ENCODE measurements at places on chromosomes 16 and 17. TPM values are rescaled to one million over a fixed set of nuclear protein-coding genes. Genes with fewer than 3 reads are reported as not detected.

PRAC2 gene
- not detected for total RNA-seq

CSF3 gene
- total RNA-seq = not detected

HSD17B2 gene
- not detected for total RNA-seq

TAC4 gene
- not detected for total RNA-seq

TBC1D3I gene
- total RNA-seq = not detected

ZCCHC14 gene
- 5.5 TPM for total RNA-seq

TNFRSF13B gene
- 0.31 TPM for total RNA-seq

C17orf113 gene
- 0.23 TPM for total RNA-seq

SEPTIN1 gene
- total RNA-seq = 162 TPM

- DNase-seq = no peak
- peaks cover 46% of the 10 kb centered on the region for H3K4me1 ChIP-seq
- peaks cover 57% of the 10 kb centered on the region for H3K36me3 ChIP-seq
These were observed 4.1 kb downstream of the PDF start for GRCh38 chr16:69326172-69326873.

GRCh38 chr17:32558997-32559650 lies 72.3 kb downstream of the CDK5R1 start:
- no peaks in the 10 kb centered on the region for H3K36me3 ChIP-seq
- H3K27me3 ChIP-seq = no peaks in the 10 kb centered on the region
- H3K27ac ChIP-seq = no peak overlapping the region
- H3K4me3 ChIP-seq = no peak overlapping the region
- peaks cover 33% of the 10 kb centered on the region for H3K4me1 ChIP-seq

- H3K4me3 ChIP-seq = no peak overlapping the region
- peaks cover 24% of the 10 kb centered on the region for H3K4me1 ChIP-seq
- H3K27me3 ChIP-seq = no peaks in the 10 kb centered on the region
- no peak overlapping the region for H3K27ac ChIP-seq
- no peak for DNase-seq
These were observed 47.9 kb downstream of the TOM1L2 start for GRCh38 chr17:17924131-17924856.

DNA sequence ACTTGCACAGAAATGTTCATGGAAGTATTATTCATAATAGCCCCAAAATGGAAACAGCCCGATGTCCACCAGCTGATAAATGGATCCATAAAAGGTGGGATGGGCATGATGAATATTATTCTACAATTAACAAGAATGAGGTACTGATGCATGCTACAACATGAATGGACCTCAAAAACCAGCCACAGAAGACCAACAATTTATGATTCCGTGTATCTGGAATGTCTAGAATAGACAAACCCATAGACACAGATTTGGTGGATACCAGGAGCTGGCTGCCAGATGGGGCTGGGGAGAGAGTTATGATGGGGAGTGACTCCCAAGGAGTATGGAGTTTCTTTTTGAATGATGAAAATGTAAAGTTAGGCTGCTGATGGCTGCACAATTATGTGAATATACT lies 10.8 kb upstream of the NAGLU start:
- peaks cover 2% of the 10 kb centered on the region for H3K36me3 ChIP-seq
- no peak overlapping the region for H3K27ac ChIP-seq
- H3K27me3 ChIP-seq = no peaks in the 10 kb centered on the region

GRCh38 chr17:59428916-59429485 lies 97.5 kb downstream of the YPEL2 start:
- peaks cover 3% of the 10 kb centered on the region for H3K36me3 ChIP-seq
- DNase-seq = no peak
- no peaks in the 10 kb centered on the region for H3K27me3 ChIP-seq
- no peak overlapping the region for H3K4me3 ChIP-seq
- peaks cover 21% of the 10 kb centered on the region for H3K4me1 ChIP-seq

- H3K4me3 ChIP-seq = peak overlapping the region; percentile 48
- no peak for DNase-seq
- no peaks in the 10 kb centered on the region for H3K36me3 ChIP-seq
- peaks cover 7% of the 10 kb centered on the region for H3K4me1 ChIP-seq
- H3K27ac ChIP-seq = no peak overlapping the region
These were observed 57.7 kb downstream of the TMEM132E start for GRCh38 chr17:34637041-34637547.

DNA sequence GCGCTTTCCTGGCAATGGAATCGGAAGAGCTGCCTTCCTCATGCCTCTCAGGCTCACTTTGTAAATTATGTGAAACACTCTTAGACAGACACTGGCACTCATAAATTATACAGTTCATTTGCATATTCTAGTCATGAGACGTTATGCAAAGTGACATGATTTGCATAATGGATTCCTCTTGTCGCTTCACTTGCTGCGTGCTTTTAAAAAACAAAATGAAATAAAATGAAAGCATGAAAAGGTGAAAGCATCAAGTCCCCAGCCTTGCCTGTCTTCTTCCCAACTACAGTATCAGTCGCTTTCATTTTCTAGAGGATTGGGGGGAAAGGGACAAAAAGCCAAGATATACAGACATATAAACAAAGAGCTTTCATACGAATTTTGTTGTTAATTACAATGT lies 252.8 kb upstream of the PMFBP1 start:
- no peaks in the 10 kb centered on the region for H3K27me3 ChIP-seq
- H3K4me3 ChIP-seq = no peak overlapping the region
- no peaks in the 10 kb centered on the region for H3K4me1 ChIP-seq
- H3K36me3 ChIP-seq = peaks cover 24% of the 10 kb centered on the region
- H3K27ac ChIP-seq = no peak overlapping the region
- no peak for DNase-seq

DNA sequence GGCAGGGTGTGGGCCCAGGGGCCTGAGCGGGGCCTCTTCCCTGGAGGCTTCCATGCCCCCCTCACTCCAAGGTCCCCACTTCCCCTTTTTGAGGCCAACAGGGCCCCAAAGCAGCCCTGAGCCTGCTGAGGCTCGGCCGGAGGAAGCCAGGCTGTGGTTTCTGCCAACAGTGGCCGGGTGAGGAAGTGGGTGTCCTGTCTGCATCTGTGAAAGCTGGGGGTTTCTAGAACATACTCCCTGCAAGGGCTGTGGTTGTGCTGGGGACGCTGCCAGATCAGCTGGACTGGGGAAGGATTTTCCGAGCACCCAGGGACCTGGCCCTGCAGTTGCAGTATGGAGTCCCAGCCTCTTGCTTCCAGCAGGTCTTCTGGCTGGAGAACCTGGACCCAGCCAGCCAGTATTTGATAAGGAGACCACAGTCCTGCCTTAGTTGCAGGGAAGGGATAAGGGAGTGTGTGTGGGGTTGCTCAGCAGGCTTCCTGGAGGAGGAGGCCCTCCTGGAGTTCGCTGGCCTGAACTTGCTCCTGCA lies 15.7 kb downstream of the ADCY7 start:
- H3K4me3 ChIP-seq = peak overlapping the region; percentile 50
- peaks cover 78% of the 10 kb centered on the region for H3K4me1 ChIP-seq
- no peaks in the 10 kb centered on the region for H3K27me3 ChIP-seq

- H3K36me3 ChIP-seq = peaks cover 18% of the 10 kb centered on the region
- peaks cover 26% of the 10 kb centered on the region for H3K4me1 ChIP-seq
- peak; percentile 77 for DNase-seq
These were observed 517 bp downstream of the RUNDC1 start for GRCh38 chr17:42980766-42981397.

DNA sequence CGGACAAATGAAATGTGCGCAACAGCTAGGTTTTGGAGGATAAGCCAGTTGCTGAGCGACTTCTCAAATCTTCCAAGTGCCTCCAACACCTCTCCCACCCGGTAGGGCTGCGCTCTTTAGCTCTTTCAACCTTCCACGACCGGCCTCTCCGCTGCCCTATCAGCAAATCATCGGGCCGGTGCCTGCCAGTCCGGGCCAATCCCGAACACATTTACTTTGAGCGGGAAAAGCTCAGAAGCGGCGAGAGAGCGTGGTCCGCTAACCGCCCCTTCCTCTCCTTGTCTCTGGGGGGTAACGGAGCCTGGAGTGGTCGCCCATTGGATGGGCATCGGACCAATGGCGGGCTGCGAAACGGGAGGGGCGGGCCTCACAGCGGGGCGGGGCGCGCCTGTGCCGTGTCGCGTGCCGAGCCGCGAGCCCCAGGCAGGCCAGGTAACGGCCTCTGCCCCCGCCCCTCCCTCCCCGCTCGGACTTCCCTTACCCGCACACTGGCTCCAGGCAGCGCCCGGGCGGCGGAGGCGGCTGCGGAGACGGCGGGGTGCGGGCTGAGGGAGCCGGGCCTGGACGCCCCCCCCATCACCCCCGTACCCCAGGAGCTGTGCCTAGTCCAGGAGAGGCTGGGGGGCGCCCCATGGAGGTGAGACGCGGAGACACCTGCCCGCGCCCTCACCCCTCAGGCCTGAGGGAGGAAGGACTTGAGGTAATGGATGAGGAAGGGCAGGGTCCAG lies at the start of gene MEIOC:
Gene MEIOC (plus strand): TSS at position 486 of the 728 bp plus-strand sequence. CDS start 146 bp downstream, at position 632.
- H3K27ac ChIP-seq = no peak within 1 kb of the TSS
- DNase-seq = peak; percentile 48
- H3K27me3 ChIP-seq = peaks cover 53% of the 10 kb centered on the region
- H3K4me1 ChIP-seq = peaks cover 5% of the 10 kb centered on the region

DNA sequence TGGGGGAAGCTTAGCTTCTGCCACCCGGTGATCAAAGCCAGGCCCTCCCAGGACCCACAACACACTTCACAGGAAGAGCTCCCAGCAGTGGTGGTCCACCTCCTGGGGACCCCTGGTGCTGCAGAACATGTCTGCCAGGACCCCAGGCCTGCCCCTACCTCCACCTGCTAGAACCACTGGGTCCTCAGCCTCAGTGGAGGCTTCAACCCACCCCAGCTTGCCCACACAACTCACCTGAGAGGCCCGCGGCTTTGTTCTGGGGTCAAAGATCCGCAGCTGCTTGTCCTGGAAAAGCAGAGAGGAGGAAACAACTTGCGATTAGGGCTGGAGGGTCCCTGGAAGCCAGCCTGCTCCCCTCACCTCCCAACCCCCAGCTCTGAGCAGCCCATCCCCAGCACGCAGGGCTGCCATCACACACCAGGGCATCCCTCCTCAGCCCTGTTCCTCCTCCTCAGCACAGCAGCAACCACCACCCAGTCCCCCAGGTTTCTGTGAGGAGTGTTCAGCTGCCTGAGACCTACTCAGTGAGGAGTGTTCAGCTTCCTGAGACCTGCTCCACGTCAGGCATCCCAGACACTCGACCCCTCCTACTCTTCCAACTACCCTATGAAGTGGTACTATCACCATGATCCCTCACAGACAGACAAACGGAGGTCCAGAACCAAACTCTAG lies 21.2 kb downstream of the CORO7 start:
- no peak overlapping the region for H3K4me3 ChIP-seq
- H3K4me1 ChIP-seq = peaks cover 2% of the 10 kb centered on the region
- DNase-seq = no peak
- peaks cover 11% of the 10 kb centered on the region for H3K36me3 ChIP-seq

GRCh38 chr16:28042811-28043210 lies 20.7 kb downstream of the GSG1L start:
- H3K27me3 ChIP-seq = peaks cover 7% of the 10 kb centered on the region
- H3K4me1 ChIP-seq = no peaks in the 10 kb centered on the region
- H3K4me3 ChIP-seq = no peak overlapping the region
- no peaks in the 10 kb centered on the region for H3K36me3 ChIP-seq
- H3K27ac ChIP-seq = no peak overlapping the region

- H3K4me3 ChIP-seq = no peak overlapping the region
- peaks cover 44% of the 10 kb centered on the region for H3K27me3 ChIP-seq
- no peak for DNase-seq
- H3K27ac ChIP-seq = no peak overlapping the region
These were observed 3.4 kb downstream of the CHST6 start for GRCh38 chr16:75491876-75492275.

- H3K4me3 ChIP-seq = no peak overlapping the region
- H3K36me3 ChIP-seq = no peaks in the 10 kb centered on the region
- H3K27me3 ChIP-seq = peaks cover 32% of the 10 kb centered on the region
- no peak overlapping the region for H3K27ac ChIP-seq
- no peak for DNase-seq
These were observed 839 bp upstream of the METRN start for GRCh38 chr16:714079-714478.

- no peak for DNase-seq
- no peak overlapping the region for H3K4me3 ChIP-seq
- no peak overlapping the region for H3K27ac ChIP-seq
- H3K4me1 ChIP-seq = peaks cover 41% of the 10 kb centered on the region
- no peaks in the 10 kb centered on the region for H3K27me3 ChIP-seq
These were observed 14.4 kb downstream of the CARHSP1 start for GRCh38 chr16:8854298-8854948.

- H3K4me3 ChIP-seq = no peak overlapping the region
- H3K27ac ChIP-seq = no peak overlapping the region
- H3K36me3 ChIP-seq = no peaks in the 10 kb centered on the region
- H3K4me1 ChIP-seq = no peaks in the 10 kb centered on the region
These were observed 50.5 kb downstream of the GPR139 start for GRCh38 chr16:20023190-20023589.

DNA sequence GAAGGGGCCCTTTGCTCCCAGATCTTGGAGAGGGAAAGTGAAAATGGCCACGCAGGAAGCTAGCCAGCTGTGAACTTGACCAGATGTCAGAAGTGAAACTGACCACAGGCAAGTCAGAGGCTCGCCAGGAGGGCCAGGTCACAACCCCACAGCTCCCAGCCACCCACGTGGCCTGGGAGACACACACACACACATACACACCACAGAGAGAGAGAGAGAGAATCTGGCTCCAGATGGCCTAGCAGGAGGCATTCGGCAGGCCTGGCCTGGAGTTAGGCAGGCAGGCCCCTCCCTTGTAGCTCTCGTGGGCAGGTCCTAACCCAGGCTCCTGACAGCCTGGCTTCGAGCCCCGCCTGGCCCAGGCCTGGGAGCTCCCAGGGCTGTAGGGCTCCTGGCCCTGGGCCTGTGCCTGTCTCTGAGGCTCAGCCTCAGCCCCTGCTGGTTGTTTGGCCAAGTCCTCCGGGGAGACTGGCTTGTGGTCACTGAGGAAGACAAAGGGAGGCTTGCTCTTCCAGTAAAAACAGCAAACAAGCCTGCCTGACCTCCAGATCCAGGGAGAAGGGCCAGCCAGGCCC lies 20.2 kb downstream of the NGFR start:
- no peak overlapping the region for H3K27ac ChIP-seq
- peaks cover 8% of the 10 kb centered on the region for H3K27me3 ChIP-seq
- no peak overlapping the region for H3K4me3 ChIP-seq
- no peak for DNase-seq

- H3K4me3 ChIP-seq = peak within 1 kb of the TSS; percentile 65
- H3K27ac ChIP-seq = no peak within 1 kb of the TSS
- peak; percentile 18 for DNase-seq
- H3K27me3 ChIP-seq = peaks cover 98% of the 10 kb centered on the region
- H3K4me1 ChIP-seq = peaks cover 15% of the 10 kb centered on the region
- H3K36me3 ChIP-seq = no peaks in the 10 kb centered on the region
These were observed at the start of gene IGF2BP1 for GRCh38 chr17:48997103-48997826. Gene IGF2BP1, plus strand, starts transcription at chr17:48997385. Its CDS starts 361 bp downstream, at chr17:48997746.

- no peak overlapping the region for H3K27ac ChIP-seq
- no peak overlapping the region for H3K4me3 ChIP-seq
- H3K4me1 ChIP-seq = peaks cover 20% of the 10 kb centered on the region
- DNase-seq = no peak
- H3K36me3 ChIP-seq = no peaks in the 10 kb centered on the region
These were observed 221.0 kb downstream of the CCDC182 start for GRCh38 chr17:57523926-57524632.
